CD4-positive, alpha-beta T cell treated with Interleukin-2 at 100 ng/mL for 4 hours (primary cell): ENCODE measurements at places on chromosomes 16 and 17.

- no peak for DNase-seq
Observed at GRCh38 chr16:85185303-85186100, 73.2 kb upstream of the CIBAR2 start.

DNA sequence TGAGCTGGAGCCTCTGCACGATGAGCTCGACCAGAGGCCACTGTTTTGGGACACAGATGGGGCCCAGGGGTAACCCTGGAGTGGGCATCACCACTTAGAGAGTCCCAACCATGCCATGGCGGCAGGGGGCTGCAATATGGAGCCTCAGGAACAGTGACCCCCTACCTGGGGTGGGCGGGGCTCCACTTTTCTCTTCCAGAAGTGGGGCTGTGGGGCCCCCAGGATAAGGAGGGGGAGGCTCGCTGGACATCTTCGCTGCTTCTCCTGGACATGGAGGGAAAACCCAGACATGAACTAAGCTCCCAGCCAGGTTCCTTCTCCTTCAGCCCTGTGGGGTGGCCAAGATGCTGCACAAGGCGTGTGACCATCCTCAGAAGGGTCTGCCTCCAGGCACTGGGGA, 24.7 kb downstream of the CDIP1 start:
- DNase-seq: no peak

DNA sequence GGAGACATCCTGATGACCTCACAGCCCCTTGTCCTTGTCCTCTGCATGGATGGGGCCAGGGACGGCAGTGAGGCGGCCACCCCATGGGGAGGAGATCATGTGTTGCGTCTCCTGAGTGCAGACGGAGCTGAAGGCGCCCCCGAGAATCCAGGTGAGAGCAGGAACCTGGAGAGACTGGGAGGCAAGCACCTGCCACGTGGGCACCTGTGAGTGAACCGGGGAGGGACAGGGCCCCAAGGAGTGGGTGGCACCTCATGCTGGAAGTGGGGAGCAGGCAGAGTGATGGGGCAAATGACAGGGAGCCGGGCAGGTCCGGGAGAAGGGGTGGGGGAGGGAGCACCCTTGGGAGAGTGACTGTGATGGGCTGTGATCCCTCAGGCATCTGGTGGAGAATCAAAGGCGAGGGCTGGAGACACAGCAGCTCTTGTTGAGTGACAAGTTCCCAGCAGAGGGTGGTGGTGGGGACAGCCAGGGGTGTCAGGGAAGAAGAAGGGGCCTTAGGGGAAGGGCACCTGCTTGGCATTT, 174.3 kb upstream of the CHMP6 start:
- DNase-seq: no peak

- DNase-seq: no peak
Observed at GRCh38 chr17:65987988-65988387, 203.9 kb downstream of the CEP112 start.

- DNase-seq: no peak
Observed at GRCh38 chr17:69796078-69796477, 278.9 kb upstream of the KCNJ16 start.

DNA sequence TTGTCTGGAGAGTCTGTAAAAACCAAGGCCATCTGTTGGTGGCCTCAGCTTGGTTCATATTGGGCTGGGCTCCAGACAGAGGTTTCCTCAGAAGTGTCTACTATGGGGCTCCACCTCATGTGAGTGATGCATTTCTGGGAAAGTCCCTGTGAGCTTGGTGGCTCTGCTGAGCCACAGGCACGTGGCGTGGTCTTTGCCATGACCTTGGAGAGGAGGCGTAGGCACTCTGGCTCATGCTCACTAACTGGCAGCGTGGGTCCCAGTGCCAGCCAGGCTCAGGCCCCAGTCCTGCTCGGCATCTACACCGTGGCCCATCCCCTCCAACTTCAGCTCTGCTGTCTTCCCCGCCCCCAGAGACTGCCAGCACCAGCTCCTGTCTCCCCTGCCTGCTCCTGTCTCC, 10.7 kb upstream of the SMTNL2 start:
- peak; percentile 70 for DNase-seq

GRCh38 chr17:81866440-81867169, 4.5 kb downstream of the ARHGDIA start:
- no peak for DNase-seq

DNA sequence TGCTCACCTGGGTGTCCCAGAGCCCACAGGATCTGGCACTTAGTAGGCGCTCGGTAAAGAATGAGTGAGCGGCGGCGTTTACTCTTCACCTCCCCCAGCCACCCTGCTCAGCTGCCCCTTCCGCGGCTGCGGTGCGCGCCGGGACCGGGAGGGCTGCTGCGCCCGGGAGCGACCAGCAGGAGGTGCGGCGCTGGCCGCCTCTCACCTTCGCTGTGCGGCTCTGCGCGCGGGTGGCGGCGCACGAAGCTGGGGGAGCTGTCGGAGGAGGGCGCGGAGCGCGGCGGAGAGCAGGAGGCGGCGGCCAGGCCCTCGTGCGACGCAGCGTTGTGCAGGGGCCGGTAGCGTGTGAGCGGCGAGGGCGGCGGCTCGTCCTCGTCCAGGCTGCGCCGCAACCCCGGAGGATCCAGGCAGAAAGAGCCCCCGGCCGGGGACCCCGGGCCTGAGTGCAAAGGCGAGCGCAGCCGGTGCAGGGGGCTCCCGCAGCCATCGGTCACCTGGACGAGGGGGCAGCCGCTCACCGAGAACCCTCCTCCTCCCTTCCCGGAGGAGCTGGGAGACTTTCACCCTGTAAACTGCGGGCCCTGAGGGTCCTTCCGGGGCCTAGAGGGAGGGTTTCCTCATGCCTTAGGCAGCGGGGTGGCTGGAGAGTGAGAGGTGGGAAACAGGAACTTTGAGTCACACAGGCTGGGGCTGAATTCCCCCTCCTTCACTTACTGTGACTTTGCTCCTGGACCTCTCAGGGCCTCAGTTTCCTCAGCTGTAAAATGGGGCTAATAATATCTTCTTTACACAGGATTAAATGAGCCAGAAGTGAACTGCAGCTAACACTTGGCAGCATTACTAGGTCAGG, 12.5 kb downstream of the SAMD14 start:
- peak; percentile 56 for DNase-seq

- DNase-seq: no peak
Observed at GRCh38 chr16:78645657-78646056, 546.2 kb downstream of the WWOX start.

- peak; percentile 46 for DNase-seq
Observed at GRCh38 chr16:69494991-69495392, 70.6 kb downstream of the CYB5B start.

DNA sequence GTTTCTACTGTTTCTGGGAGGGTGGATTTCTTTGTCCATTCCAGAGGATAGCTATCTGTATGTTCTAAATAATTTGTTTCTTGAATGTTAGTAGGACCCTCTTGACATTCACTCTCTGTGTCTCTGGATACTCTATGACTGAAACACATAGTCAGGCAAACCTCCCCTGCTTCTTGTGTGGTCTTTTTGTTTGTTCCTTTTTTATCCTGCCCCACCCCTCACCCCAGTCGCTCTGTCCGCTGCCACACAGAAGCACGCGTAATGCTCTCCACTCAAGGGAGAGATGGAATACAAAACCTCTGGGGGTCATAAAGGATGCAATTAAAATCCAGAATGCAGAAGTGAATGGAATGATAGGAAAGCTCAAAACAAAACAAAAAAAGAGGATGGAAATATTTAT, 253.1 kb downstream of the RBFOX1 start:
- DNase-seq: no peak

- DNase-seq: peak; percentile 51
Observed at GRCh38 chr17:5585836-5586521, 1.7 kb upstream of the NLRP1 start.
